Stimulated activated CD4-positive, alpha-beta T cell treated with anti-CD3 and anti-CD28 coated beads, Interleukin-1b, Interleukin-23, amount 100 ng/mL, for 24 hours (primary cell): ENCODE measurements at places on chromosomes 6 and 20.

- DNase-seq: no peak
Observed at GRCh38 chr6:35754452-35755277, 17.8 kb downstream of the ARMC12 start.

- DNase-seq: no peak
Observed at GRCh38 chr20:14882157-14882556, 544.7 kb upstream of the FLRT3 start.

GRCh38 chr20:8764344-8764962 lies 304.4 kb upstream of the PLCB4 start:
- no peak for DNase-seq

DNA sequence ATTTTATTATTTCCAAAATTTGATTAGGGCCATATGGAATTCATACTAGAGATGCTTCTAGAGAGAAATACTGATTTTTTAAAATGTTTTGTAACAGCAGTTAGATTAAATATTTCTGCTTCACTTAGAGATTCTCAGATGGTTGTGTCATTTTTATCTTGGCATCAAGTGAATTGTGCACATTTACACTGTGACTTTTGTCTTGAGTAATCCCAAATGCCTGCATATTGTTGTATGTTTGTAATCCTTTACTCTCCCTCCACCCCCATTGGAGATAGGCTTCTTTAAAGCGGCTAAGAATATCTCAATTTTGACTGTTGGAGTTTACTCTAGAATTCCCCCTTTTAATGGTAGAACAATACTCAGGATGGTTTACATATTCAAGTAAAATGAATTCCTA lies 19.0 kb downstream of the STX16 start:
- no peak for DNase-seq

GRCh38 chr6:20309186-20309585 lies 92.5 kb upstream of the E2F3 start:
- no peak for DNase-seq

GRCh38 chr6:33335916-33336315 lies 18.4 kb upstream of the ZBTB22 start:
- DNase-seq: no peak

- no peak for DNase-seq
Observed at GRCh38 chr20:20737158-20737557, 24.7 kb upstream of the RALGAPA2 start.

- no peak for DNase-seq
Observed at GRCh38 chr6:137906020-137906472, 39.0 kb downstream of the TNFAIP3 start.

- DNase-seq: no peak
Observed at GRCh38 chr20:51498765-51499540, 43.6 kb downstream of the NFATC2 start.

DNA sequence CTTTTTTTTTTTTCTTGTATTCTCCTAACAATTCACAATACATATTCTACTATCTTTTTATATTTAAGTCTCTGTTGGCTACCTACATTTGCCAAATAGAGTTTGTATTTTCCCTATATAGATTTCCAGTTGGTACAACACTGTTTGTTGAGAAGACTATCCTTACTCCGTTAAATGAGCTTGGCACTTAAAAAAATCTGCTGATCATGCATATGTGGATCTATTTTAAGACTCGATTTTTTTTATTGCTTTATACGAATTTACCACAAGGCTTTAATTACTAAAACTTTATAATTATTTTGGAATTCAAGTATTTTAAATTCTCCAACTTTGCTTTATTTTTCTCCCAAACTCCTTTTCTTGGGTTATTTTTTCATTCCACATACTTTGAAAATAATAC lies 855.6 kb downstream of the C6orf118 start:
- no peak for DNase-seq

DNA sequence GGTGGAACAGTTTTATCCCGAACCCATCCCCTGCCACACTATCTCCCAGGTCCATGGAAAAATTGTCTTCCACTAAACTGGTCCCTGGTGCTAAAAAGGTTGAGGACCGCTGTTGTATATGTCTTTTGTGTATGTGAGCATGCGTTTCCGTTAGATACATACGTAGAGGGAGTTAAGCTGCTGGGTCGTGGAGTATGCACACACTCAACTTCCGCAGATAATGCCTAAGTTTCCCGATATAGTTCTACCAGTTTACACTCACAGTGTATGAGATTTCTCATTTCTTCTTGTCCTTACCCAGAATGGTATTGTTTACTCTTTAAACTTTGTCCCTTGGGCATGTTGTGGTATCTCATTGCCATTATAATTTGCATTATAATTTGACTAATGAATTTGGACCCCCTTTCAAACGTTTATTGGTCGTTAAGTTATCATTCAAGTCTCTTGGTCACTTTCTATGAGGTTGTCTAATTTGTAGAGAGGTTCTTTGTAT lies 50.5 kb upstream of the SCAF8 start:
- DNase-seq: no peak

GRCh38 chr6:24332317-24332716 lies 25.5 kb downstream of the DCDC2 start:
- no peak for DNase-seq

GRCh38 chr6:159249128-159249527 lies 79.9 kb downstream of the FNDC1 start:
- DNase-seq: no peak

DNA sequence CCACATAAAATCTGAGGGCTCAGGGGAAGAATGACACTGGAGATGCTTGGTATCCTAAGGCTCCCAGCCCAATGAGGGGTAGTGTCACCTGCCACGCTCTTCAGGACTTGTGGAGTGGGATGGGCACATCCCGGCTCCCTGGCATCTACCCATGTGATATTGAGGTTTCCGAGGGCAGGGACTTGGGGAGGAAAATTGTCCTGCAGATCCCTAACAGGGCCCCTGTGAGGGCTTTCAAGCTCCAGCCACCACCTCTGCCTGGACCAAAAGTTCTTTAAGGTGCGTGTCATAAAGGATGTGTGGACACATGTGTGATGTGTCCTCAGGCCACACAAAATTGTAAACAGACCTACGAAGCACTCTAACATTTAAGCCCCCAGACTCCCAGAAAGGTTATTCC lies 2.5 kb downstream of the SCML4 start:
- no peak for DNase-seq

DNA sequence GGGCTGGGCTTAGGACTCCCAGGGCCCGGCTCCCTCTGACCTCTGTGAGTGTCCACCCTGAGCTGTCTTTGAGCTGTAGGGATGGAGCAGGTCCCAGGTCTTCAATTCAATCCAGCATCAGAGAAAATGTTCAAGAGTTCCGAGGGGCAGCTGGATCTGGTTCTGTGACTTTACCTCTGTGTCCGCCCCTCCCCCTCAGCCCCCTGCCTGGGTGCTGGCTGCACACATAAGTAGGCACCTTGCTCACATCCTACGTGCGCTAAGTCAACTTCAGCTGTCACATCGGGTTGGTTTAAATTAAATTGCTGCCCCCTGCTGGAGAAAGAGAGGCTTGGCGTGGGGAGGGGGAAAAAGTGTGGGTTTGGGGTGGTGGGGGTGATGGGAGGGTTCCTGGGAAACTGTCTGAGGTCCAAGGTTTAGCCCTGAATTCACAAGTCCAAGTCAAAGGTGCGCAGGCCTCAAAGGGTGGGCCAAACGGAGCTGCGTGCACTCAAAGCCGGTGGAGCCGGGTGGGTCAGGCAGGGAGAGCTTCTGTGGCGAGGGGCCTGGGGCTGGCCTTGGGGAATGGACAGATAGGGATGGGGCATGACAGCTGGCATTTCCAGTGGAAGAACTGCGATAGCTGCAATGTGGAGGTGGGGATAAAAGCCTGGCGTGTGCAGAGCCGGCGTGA lies 3.0 kb downstream of the WFDC5 start:
- no peak for DNase-seq

- no peak for DNase-seq
Observed at GRCh38 chr6:51019806-51020205, 201.1 kb downstream of the TFAP2B start.

DNA sequence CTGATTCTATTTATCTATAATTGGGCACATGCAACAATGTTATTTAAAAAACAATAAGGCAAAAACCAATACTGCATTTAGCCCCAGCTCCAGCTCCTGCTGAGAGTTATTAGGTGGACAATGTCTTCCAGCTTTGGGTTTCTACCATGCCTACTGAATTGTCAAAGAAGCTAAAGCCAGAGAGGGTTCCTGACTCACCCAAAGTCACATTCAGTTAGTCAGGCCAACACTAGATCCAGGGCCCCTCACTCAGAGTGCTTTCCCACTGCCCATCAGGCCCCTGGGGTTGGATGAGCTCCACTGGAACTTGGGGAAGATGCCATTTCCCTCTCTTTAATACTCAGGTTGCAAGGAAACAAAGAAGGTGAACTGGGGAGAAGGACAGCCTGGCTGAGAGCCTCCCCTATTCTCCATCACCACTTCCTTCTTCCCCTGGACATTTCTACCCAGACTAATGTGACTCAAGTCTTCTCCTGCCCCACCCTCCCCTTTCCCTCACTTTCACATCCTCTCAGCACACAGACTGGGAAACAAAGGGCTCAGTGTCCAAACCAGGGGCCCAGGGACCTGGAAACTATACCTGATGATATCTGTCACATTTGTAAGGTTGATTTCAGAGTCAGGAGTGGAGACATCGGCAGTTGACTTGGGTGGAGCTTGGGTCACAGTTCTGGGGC lies 6.0 kb downstream of the TREM1 start:
- DNase-seq: no peak

DNA sequence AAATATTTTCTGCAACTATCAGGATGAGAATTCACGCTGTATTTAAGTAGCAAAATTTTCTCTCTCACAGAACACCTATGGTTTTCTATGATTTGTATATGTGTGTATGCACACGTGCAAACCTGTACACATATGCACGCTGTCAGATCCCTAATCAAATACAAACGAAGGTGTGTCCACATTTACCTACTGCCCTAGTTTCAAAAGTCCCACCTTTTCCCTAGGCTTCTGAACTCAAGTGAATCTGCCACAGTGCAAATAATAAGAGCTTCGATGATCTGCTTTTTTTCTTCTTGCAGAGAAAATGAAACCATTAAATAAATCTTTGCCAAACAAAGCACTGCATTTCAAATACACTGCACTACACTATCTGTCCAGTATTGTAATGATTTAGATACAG lies 6.5 kb downstream of the HIVEP2 start:
- no peak for DNase-seq

- no peak for DNase-seq
Observed at GRCh38 chr6:39803872-39804271, 11.7 kb downstream of the DAAM2 start.

DNA sequence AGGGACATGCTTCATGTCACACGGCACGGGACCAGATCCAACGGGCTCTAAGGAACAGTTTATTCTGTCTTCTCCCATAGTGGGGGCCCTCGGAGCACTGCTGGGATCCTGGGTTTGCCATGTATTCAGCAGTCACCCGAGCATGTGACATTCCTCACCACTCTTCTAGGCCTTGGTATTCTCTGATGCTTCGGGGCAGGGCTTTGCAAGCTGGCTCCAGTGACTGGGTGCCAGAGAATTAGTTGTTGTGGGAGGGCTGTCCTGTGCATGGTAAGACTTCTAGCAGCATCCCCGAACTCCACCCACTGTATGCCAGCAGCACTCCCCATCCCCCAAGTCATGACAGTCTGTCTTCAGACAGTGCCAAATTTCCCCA lies 5.4 kb downstream of the CCN5 start:
- no peak for DNase-seq

DNA sequence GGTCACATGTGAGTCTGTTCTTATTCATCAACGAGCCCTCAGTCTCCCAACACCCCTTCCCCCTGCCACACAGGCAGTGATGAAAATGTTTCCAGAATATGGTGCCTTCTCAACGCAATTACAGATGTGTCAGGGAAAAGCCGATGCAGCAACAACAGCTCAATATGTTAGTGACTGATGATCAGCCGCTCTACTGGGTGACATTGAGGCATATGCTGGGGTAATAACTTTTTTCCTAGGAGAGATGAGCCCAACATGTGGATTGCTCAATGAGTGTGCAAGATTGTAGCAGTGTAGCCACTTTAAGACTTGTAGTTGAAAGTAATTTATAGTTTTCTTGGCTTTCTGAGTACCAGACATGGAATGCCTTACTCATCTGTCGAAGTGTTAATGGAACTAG lies 49.4 kb downstream of the DTD1 start:
- DNase-seq: no peak

GRCh38 chr20:46765506-46766120 lies 56.2 kb downstream of the SLC2A10 start:
- DNase-seq: no peak

DNA sequence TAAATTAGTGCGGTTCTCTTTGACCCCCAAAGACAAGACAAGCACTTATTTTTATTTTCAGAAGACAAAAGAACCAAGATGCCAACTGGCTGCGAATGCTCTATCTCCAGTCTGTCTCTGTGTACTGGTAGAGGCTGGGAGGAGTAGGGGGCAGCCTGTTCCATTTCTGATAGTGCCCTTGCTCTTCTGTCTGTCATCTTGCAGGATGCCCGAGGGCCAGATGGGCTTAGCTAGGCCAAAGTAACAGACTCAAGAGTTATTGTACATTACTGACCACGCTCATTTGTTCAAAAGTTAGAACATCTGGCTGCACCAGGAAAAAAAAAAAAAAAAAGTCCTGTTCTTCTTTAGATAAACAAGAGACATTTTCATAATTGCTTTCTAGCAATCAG lies 198.1 kb upstream of the UST start:
- DNase-seq: no peak

DNA sequence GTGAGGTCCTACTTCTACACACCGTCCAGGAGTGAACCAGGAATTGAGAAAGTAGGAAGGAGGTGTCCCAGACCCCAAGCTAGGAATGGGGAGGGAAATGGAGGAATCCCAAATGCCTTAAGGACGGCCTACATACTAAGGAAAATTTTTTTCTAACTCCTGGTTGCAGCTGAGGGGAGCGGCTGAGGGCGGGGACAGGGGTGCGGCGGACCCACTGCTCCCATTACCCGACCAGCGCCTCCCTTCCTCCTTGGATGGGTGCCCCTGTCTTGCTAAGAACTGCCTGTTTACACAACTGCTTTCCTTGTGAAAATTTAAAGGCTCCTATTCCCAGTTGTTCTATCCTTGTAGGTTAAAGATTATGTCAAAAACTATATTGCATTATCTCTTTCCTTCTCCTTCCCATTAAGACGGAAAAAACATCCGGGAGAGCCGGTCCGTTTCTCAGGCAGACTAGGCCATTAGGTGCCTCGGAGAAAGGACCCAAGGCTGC lies 699 bp upstream of the HSPA1B start:
- no peak for DNase-seq

GRCh38 chr6:70415247-70415646 lies 1.9 kb downstream of the FAM135A start:
- no peak for DNase-seq

- DNase-seq: no peak
Observed at GRCh38 chr6:78511009-78511408, 356.3 kb upstream of the IRAK1BP1 start.

DNA sequence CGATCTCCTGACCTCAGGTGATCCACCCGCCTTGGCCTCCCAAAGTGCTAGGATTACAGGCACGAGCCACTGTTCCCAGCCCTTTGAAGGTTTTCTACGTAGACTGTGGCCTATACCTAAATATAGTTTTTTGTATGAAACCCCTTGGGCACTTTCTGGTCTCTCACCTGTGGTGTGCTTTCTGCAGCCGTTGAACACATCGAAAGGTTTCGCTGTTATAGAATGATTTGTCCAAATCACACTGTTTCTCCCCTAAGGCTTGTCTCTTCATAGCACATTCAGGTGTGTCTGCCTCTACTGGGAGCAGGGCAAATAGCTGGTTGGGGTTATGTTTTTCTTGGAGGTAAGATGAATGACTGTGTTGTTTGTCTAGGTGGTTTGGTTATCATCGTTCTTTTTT lies 597.9 kb downstream of the RNF144B start:
- DNase-seq: no peak
